Activated naive CD4-positive, alpha-beta T cell treated with anti-CD3 and anti-CD28 coated beads, Interleukin-2, amount 50 U/mL, for 72 hours (primary cell): ENCODE measurements at places on chromosomes 6 and 20. TPM values are rescaled to one million over a fixed set of nuclear protein-coding genes. Genes with fewer than 3 reads are reported as not detected.
A peak's percentile ranks its signal among the peaks of the same experiment; 100 is the strongest.

- no peak for DNase-seq
Measured at GRCh38 chr20:51118216-51118615, 95.3 kb upstream of the KCNG1 start.

DNA sequence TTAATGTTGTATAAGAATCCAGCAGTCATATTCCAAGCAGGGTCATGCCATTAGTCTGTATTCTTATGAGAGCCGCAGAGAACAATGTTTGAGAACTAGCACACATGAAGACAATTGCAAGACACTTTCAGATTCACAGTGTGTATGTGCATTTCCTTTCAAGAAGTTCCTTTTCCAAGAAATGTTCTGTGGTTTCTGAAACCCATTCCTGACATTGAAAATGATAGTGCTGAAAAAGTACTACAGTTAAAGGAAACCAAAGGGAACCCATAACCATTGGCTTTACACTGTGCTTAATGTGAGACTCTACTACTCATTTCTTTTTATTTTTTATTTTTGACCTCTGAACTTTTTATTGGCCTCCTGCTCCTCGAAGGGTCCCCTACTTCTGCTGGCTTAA lies 4.2 kb upstream of the CALHM6 start:
- no peak for DNase-seq

DNA sequence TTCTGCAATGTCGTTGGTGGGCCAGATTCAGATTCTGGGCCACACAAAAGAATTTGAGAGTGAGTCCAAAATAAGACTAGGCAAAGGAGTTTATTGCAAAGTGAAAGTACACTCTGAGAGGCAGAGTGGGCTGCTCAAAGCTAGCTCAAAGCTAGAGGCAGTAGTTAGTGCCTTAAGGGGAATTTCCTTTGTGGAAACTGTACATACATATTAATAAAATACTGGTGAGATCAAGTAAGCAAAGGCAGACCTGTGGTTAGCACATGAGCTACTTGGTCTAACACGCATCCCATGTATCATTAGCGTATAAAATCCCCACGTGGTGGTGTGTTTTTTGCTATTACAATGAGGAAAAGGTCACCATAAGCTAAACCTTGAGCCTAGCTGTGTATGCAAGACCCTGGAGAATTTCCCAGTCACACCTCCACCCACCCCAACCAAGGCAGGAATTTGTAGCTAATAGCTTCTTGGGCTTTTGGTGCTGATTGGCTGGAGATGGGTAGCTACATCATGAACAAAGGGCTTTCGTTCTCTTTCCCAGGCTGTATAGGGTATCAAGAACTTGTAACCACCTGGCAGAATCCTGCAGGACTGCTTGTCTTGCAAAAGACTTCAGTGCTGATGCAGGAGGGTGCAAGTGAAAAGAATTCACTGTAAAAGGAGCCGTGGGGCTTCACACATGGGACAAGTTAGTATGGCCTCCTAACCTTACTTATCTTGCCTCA lies 14.7 kb upstream of the TRIM26 start:
- no peak for DNase-seq

- DNase-seq, result no peak
Measured at GRCh38 chr6:136160250-136160649, 89.9 kb downstream of the MTFR2 start.

DNA sequence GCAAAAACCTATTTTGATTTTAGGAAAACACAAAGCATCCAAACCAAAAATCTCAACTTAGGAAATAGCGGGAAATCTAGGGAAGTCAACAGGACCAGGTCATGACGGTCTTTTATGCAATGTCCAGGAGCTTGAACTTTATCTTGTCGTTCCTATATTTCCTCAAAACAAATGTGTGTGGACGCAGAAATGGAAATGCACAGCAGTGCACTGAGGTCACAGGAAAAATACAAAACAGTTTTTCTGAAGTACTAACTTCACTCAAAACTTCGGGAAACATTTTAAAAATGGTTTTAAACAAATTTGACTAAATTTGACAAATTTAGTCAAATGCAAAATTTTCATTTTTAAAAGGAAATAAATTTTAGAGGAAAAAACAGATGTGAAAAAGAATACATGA lies 5.5 kb upstream of the SLC17A2 start:
- DNase-seq, result no peak

DNA sequence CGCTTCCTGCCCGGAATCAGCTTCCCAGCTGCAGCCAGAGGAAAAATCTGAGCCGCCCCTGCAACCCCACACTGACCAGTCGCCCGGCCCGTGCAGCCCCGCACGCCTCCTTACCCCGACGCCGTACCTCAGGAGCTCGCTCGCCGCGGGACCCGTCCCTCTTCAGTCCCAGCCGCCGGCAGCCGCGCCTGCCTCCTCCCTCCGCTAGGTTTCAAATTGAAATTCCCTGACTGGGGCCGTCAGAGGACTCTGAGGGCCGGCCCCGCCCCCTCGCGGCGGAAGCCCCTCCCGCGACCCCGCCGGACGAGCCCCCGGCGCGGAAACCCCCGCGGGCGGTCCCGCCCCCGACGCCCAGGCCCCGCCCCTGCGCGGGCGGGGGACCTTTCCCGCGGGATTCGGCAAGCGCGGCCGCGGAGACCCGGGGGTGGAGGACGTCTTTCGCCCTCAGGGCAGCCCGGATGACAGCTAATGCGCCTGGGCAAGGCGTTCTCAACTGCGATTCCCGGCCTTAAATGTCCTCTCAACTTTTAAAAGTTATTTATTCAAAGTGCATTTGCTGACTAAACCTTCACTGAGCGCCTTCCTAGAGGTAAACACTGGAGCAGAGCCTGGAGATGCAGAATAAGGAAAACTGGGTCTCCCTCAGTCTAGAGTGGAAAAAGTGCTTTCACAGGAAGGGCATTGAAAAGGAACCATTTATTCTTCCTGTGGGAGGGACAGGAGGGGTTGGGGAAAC lies at the start of gene EPB41L2:
TSS of gene EPB41L2 (minus strand) at position 218 of the 736 bp plus-strand sequence. CDS start 106,760 bp downstream, outside the sequence.
- peak; percentile 77 for DNase-seq

- DNase-seq, result no peak
Measured at GRCh38 chr6:166575205-166575604, 11.3 kb downstream of the RAMACL start.

DNA sequence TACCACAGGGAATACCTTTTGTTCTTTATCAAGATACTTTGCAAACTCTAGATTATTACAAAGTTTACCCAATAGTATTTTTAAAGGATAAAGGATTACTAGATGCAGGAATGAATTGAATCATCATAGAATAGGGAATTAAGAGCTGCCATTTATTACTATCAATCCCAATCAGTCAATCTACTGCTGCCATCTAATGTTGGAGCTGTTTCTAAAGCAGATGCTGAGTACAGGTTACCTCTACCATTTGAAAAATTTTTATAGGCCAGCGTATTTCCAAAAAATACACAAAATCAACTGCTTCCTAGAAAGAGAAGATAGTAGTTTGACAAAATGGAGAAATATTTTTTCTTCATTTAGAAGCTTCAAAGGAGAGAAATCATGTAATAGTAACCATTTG lies 520.4 kb downstream of the ADGRB3 start:
- no peak for DNase-seq

- no peak for DNase-seq
Measured at GRCh38 chr6:11714116-11714797, 64.3 kb downstream of the ADTRP start.

DNA sequence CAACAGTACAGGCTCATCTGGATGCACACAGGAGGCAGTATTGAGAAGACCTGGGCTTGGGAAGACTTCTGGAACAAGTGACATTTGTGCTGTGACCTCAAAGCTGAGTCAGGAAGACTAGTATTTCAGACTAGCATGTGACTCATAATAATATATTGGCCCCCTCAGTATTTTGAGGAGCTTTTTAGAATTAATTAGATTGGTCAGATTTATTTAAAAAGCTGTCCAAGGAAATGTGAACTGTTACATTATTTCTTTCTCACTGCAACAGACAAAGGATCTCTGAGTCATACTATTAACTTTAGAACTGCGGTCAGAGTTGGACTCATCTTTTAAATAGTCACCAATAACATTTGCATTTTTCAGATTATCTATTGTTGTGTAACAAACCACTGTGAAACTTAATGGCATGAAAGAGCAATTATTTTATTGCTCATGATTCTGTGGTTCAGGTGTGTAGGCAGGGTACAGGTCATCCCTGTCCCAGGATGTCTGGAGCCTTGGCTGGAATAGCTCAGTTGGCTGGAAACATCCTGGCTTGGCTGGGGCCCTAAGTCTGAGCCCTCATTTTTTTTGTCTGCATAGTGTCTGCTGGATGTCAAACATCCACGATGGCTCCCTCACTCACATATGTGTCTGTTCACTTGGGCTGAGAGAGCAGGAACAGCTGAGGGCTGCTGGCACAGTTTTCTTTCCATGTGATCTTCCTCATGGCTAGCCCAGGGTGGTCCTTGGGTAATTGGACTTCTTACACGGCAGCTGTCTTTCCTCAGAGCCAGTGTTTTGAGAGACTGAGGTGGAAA lies 46.9 kb downstream of the MAP3K4 start:
- DNase-seq, result no peak

GRCh38 chr20:14997791-14998190 lies 660.4 kb upstream of the FLRT3 start:
- DNase-seq, result no peak

DNA sequence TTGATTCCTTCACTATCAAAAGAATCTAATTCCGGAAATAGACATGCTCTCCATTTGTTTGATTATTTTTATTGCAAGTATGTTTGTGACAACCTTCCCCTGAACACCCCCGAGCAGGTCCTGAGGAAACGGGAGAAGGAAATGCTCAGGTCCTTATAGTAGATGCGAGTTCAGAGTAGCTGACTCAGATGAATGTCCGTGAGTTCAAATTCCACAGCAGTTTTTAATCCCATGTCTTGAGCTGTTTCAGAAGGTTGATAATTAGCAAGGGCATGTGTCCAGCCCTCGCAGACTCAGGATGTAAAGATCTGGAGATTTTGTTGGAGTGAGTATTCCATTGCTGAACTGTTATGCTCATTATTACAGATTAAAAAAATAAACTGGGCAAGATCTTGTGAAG lies 169.3 kb downstream of the BCAS1 start:
- DNase-seq, result no peak

GRCh38 chr6:160429620-160429895 lies 81.4 kb downstream of the SLC22A3 start:
- DNase-seq, result no peak

- no peak for DNase-seq
Measured at GRCh38 chr6:149864578-149865535, 698 bp upstream of the LRP11 start.

GRCh38 chr6:151240791-151241642 lies 1.2 kb downstream of the AKAP12 start:
- peak; percentile 15 for DNase-seq

GRCh38 chr6:135532559-135532958 lies 35.0 kb upstream of the AHI1 start:
- DNase-seq, result no peak

GRCh38 chr20:13221313-13221672 lies 219 bp downstream of the ISM1 start:
- no peak for DNase-seq

DNA sequence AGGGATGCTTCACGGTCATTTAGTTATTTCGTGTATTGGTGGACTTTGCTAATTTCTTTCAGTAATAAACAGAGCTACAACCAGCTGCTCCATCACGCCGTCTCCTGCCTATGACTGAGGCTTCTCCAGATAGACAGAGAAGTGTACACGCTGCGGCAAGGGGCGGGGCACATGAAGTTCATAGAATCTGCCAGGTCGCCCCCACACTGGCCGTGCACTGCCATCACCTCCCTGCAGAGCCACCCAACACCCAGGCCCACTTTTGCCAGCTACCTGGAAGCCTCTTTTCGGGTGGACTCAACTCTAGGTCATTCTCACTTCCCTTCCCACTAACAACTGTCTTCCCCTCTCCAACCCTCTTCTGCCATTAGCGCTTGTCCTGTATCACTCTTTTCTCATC lies 88.4 kb downstream of the SULF2 start:
- DNase-seq, result no peak

DNA sequence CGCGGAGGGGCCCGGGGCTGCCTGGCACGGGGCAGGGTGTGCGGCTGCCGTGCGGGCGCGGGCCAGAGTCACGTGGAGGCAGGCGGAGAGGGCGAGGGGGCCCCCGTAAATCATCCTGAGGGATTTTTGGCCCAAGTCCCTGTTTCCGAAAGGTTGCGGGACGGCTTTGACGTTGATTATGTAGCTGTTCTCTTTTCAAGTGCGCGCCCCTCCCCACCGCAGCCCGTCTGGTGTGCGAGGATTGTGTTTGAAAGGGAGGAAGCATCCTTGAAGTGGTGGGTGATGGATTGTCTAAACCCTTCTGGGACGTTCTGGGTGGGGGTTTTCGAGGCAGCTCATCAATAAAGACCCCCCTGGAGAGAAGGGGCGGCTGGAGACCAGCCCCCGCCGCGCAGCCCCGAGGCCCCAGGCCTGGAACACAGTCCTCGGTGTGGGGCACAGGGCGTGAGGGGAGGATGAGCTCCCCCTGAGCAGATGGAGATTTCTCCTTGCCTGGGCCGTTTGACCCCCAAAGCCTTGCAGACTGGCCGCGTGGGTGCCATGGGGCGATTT lies 7.0 kb upstream of the FOXF2 start:
- DNase-seq, result no peak

DNA sequence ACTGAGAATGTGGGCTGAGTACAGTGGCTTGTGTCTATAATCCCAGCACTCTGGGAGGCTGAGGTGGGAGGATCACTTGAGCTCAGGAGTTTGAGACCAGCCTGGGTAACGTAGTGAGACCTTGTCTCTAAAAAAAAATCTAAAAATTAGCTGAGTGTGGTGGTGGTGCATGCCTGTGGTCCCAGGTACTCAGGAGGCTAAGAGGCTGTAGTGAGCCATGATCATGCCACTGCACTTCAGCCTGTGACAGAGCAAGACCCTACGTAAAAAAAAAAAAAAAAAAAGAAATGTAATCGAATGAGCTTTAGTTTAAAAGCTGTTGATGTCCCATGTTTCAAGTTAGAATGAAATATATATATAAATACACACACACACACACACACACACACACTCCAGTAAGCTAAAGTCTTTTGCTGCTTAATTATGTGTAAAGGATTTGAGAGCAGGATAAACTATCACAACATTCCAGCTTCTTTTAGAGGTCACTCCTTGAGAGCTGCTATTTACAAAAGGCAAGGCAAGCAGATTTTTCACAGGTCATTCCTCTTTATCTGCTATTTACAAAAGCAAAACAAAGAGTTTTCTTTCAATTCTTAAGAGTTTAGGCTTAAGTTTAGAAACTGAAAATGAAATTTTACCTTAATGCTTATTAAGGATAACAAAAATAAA lies 4.7 kb upstream of the MICAL1 start:
- DNase-seq, result no peak

Gene MAPK13
- 33.6 TPM for total RNA-seq

Gene CDH26
- total RNA-seq, result 1.6 TPM

Gene PLN
- not detected for total RNA-seq

Gene CCDC170
- total RNA-seq, result not detected

Gene FAM50B
- total RNA-seq, result 5.7 TPM

Gene VIP
- total RNA-seq, result not detected

Gene STX11
- total RNA-seq, result 23.3 TPM

Gene JPH2
- total RNA-seq, result 0.97 TPM
